ENCODE measurements at places on chromosomes 11 and 22.

- DNase-seq: no peak
Measured at GRCh38 chr11:12270817-12271216, 106.6 kb upstream of the PARVA start.

DNA sequence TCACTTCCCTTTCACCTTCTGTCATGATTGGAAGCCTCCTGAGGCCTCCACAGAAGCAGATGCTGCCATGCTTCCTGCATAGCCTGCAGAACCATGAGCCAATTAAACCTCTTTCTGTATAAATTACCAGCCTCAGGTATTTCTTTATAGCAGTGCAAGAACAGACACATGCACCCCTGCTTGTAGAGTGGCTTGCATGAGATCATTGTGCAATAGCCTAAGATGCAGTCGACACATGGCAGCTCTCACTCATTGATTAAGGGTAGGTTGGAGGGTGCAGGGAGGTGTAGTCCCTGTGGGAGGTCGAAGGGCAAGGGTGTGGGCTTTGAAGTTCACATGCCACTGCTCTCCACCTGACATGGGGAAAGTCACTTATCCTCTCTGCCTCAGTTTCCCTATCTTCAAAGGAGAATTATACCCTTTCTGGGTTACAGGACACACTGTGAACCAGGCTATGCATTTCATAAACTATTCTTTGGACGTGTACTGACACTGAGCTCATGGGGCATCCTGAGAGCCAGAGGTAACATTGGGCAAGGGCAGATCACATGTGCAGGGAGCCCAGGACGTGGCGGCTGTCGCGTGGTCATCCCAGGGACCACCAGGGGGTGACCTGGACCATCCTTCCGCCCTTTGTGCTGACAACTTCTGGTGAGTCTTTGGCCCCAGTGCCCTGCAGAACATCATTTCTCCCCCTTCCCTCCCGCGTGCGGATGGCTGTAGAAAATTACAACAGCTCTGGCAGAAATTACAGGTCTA lies 69.2 kb upstream of the SHANK2 start:
- DNase-seq: no peak

- DNase-seq: no peak
Measured at GRCh38 chr11:2912498-2912897, 16.7 kb downstream of the PHLDA2 start.

DNA sequence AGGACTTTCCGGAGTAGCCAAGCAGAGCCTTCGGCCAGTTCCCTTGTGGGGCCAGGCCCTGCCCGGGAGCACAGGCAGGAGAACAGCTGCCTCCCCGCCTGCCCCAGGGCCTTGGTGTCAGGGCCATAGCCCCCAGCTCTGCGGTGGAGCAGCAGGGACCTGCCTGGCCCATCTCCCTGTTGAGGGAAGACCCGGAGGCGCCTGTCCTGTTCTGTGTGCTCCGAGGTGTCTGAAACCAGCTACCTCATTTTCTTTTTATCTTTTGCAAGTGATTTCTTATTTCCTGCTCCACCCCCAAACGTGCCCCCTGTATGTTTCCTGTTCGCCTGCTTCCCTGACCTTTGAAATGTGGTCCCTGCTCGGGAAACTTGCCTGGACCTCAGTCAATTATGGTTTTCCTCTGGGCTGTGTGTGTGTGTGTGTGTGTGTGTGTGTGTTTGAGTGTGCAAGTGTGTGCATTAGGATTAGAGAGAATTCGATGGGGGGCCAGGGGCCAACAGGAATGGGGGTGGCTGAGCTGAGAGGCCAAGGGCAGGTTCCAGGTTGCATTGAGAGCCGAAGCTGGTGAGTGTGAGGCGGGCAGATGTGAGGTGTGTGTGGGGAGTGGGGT lies 19.1 kb downstream of the LRP5 start:
- DNase-seq: no peak

DNA sequence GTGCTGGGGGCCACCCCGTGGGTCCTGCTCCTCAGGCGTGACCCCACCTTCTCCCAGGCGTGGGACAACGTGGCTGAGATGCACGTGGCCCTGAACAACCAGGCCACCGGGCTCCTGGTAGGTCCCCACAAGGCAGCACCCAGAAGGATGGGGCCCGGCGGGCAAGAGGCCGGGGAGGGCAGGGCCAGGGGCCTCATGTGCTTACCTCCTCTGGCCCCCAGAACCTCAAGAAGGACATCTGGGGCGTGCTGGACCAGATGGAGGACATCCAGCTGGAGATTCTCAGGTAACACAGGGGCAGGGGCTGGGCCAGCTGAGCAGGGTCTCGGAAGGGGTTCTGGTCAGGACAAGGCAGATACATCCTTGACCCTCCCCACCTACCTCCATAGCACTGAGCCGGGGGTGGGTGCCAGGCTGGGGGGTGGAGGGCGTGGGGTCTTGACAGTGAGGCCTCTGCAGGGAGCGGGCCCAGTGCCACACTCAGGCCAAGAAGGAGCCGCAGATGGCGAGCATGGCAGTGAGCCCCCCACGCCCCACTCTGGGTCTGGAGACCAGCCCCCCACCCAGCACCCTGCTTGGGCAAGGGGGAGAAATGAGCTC lies 186.3 kb downstream of the IGLL1 start:
- DNase-seq: no peak

DNA sequence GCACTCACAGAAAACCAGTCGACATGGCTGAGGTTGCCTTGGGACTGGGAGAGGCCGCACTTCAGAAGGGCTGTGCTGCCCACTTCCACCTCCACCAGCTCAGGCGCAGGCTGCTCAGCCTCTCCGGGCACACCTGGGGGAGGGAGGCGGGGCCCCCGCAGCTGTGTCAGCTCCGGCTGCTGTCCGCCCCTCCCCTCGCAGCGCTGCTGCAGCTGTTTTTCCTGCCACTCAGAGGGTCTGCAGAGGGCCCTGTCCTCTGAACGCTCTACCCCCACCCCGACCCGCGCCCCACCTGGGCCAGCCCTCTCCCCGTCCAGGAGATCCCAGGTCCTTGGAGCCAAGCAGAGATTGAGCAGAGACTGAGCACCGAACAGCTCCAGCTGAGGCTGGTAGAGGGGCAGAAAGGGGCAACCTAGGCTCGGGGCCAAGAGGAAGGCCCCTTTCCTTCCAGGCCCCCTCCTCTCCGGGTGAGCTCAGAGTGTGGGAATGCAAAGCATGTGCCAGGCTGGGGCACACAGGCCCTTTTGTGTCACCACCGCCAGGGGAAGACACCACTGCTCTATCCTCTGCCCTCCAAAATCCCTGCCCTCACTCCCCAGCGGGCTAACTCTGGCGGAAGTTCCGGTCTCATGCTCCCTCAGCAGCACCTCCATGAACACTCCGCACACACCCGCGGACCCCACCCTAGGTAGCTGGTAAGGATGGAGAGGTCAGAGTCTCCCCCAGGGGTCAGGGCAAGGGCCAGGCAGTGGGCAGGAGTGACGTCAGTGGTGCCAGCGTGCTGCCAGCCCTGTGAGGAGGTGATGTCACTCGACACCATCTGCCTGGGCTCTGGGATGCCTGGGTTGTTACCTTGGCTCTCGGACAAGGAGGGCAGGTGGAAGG lies 1.6 kb downstream of the MCAM start:
- no peak for DNase-seq

- no peak for DNase-seq
Measured at GRCh38 chr11:72239313-72239848, 4.6 kb downstream of the PHOX2A start.

DNA sequence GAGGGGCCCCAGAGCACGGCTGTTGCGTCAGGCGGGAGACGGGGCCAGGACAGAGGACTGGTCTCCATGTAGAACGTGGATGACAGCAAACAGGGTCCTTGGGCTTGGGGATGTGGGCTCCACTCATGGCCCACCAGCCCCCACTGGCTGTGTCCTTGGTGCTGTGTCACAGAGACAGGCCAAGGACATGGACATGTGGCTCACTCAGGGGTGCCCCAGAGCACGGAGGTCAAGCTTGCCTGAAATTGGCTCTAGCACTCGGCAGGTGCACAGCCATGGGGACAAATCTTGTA lies 14.4 kb downstream of the FADS2 start:
- DNase-seq: no peak

- peak; percentile 78 for DNase-seq
Measured at GRCh38 chr22:43921370-43921769, 2.2 kb upstream of the PNPLA3 start.

- DNase-seq: no peak
Measured at GRCh38 chr11:107998761-107999160, 9.9 kb upstream of the CUL5 start.

DNA sequence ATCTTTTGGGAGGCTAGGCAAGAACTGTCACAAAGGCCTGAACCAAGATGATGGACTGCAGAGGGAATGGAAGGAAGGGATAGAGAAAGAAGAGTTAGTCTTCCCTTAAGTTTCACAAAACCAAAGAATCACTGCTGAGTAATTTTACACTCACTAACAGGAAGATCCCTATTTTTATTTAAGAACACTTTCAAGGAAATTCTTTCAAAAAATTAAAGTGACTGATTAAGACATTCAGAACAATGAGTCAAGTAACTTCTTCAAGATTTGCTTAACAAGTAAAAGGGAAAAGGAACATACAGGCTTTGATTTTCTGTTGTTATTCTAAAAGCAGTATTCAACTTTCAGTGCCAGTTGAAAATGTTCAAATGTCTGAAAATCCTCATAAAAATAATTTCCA lies 3.1 kb downstream of the PITPNB start:
- no peak for DNase-seq

- no peak for DNase-seq
Measured at GRCh38 chr11:2041963-2042362, 44.3 kb upstream of the H19 start.

DNA sequence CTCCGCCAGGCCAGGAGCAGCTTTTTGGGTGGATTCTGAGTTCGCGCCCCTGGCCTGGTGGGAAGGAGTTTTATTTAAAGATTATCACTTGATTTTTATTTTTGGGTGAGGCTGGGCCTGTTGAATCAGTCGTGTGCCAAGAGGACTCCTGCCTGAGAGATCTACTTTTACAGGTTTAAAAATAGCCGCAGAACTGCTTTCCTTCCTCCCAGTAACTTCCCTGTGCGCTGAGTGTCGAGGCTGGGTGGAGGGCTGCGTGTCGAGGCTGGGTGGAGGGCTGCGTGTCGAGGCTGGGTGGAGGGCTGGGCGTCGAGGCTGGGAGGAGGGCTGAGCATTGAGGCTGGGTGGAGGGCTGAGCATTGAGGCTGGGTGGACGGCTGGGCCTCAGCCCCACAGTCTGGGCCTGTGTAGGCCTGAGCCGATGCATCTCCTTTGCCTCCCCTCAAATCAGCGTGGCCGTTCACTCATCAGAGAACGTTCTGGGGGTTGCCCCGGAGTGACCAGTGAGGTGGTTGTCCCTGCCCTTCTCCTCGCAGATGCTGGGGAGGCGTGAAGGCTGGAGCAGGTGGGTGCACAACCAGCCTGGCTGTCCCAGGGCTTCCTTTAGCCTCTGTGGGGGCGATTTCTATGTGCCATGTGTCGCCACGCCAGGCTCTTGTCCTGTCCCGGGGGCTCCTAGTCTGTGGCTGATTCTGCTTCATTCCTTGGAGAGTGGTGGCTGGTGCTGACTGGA lies 30.1 kb downstream of the GRAMD4 start:
- no peak for DNase-seq

- no peak for DNase-seq
Measured at GRCh38 chr11:15157606-15158137, 42.9 kb downstream of the INSC start.

- DNase-seq: no peak
Measured at GRCh38 chr11:112297248-112297866, 36.7 kb upstream of the PLET1 start.

- no peak for DNase-seq
Measured at GRCh38 chr11:122097419-122098001, 18.5 kb downstream of the BLID start.

- DNase-seq: no peak
Measured at GRCh38 chr11:44889266-44889665, 61.4 kb downstream of the TP53I11 start.

- no peak for DNase-seq
Measured at GRCh38 chr11:60769811-60770210, 13.1 kb downstream of the MS4A15 start.

- no peak for DNase-seq
Measured at GRCh38 chr11:62370743-62371440, 33.6 kb downstream of the ASRGL1 start.

GRCh38 chr11:45592636-45593035 lies 72.8 kb downstream of the CHST1 start:
- no peak for DNase-seq

DNA sequence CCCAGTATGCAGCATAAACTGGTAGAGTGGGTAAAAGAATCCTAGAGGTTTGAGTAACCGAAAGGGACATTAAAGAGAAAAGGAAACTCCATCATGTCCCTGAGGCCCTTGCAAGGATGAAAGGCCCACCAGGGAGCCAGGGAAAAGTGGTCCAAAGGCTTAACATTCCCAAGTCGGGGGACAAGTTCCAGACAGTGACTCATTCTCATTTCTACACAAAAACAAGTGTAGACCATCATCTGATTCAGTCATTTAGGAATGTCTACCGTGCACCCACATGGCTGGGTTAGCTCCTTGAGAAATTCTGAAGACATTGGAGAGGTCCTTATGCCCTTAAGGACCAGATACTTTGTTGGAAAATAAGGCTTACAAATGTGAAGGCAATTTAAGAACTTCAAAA lies 4.8 kb upstream of the NOX4 start:
- DNase-seq: no peak

- no peak for DNase-seq
Measured at GRCh38 chr22:42190274-42190673, 59.7 kb upstream of the CYP2D6 start.

- peak; percentile 52 for DNase-seq
Measured at GRCh38 chr11:121829159-121829643, 286.8 kb downstream of the BLID start.

DNA sequence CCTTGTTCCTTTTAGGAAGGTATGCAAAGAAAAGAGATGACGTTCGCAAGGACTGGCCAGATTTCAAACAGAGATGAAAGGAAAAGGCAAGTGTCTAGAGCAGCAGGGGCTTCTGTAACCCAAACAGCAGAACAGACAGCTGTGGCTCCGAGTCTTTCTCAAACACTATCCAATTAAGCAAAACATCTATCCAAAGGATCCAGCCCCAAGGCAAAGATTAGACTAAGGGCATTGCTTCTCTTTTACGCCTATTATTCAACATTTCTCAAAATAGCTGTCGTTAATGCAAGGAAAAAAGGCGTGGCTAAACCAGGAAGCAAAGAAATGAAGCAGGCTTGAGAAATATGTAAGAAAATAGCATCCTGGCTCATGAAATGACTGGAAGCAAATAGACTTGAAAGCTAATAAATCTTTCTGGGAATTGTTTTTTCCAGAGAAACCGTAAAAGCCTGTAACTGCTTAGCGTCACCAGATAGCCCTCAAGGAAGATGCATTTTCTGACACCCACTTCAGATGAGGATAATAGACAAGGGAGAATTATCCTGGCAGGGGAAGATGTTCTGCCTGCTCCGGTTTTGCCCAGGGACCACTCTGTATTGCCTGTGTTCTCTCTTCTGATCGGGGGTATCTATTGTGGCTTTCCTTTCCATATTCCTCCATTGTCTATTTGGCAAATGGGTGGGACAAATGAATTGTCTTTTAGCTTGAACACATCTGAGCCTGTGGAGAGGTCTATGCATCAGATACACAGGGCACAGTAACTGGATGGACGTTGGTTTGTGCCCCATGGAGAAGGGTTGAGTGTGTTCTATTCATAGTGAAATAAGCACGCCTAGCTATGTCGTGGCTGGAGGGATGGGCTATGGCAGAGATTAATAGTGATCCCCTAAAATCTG lies 20.2 kb downstream of the C11orf96 start:
- no peak for DNase-seq

- peak; percentile 36 for DNase-seq
Measured at GRCh38 chr11:68127714-68128681, 6.8 kb upstream of the CHKA start.

GRCh38 chr22:44777364-44777755 lies 25.0 kb downstream of the ARHGAP8 start:
- DNase-seq: no peak
